ENCODE measurements at places on chromosomes 13 and 19.

DNA sequence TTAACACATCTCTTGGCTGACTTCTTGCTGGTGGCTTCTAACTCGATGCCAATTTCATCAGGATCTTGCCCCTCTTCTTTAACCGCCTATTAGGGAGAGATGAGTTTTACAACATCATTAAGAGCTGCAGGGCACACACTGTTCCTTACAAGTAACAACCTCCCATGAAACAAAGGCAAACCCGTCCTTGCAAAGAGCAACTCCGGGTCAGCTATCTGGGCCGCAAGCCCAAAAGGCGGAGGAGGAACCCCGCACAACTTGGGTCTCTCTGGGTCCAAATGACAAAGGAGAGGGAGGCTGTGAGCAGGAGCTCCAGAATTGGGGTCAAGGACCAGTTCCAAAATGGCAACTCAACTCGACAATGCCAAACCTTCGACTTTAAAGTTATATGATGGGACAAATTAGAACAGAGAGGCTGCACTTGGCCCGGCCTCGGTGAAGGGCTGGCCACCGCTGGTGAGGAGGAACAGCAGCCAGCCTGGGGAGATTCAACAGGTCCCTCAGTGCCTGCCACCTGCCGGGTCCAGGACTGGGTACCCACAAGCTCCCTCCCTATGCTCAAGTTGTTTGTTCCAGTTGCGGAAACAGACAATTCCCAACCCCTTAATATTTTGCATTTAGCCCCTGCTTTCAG lies 1.1 kb downstream of the SAFB2 start:
- DNase-seq, result no peak

DNA sequence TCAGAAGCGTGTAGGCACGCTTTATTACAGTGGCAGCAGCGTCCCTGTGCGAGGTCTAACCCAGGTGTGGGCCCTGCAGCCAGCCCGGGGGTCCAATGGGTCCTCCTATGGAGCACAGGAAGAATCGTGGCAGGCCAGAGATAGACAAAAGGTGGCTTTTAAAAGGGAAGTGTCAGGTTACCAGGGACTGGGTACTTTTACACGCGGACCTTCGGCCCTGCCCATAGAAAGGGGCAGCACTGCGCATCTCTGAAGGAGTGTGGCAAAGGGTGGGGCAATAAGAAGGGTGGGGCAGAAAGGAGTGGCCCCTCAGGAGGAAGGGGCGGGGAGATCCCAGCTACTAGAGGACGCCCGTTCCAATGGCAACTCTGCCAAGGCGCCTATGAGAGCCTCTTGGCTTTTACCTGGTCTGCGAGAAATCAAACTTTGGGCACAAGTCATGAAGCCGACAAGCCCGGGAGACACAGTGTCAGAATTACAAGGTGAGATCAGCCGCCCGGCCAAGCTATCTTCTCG lies 1419.8 kb downstream of the UQCRFS1 start:
- DNase-seq, result peak; percentile 51

GRCh38 chr13:46520166-46520565 lies 32.8 kb upstream of the LRCH1 start:
- DNase-seq, result no peak

GRCh38 chr19:16564842-16565241 lies 7.4 kb downstream of the SLC35E1 start:
- no peak for DNase-seq

GRCh38 chr19:932648-933552 lies 7.1 kb downstream of the ARID3A start:
- DNase-seq, result no peak

DNA sequence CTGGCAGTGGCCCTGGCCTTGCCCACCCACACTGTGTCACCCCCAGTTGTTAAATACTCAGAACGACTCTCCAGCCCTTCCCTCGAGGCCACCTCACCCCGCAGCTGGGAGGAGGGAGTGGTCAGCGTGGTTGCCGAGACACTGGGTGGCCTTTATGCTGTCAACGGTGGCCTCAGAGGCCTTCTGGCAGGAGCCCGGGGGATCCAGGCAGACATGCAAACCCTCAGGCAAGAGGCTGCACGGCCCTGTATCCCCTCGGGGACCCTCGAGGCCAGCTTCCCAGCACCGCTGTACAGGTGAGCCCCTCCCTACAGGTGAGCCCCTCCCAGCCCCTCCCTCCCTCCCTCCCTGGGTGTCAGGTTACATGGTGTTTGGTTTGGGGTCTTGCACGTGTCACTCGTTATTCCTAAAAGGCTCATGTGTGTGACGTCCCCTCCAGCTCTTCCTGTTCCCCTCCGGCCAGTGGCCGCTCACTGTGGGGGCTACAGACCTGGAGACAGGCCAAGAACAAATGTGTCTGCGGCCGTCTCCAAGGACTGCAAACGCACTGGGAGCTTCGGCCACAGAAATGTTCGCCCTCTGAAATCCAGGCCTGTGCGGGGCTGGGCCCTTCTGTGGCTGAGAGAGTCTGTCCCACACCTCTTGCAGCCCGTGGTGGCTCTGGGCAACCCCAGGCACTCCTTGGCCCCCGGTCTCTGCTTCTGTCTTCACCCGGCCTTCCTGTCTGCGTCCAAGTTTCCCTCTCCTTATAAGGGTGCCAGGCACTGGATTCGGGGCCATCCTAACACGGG lies at the start of gene TEKTIP1:
TSS of gene TEKTIP1 (plus strand) at position 210 of the 791 bp plus-strand sequence. CDS start at position 214, 4 bp downstream.
- no peak for DNase-seq

DNA sequence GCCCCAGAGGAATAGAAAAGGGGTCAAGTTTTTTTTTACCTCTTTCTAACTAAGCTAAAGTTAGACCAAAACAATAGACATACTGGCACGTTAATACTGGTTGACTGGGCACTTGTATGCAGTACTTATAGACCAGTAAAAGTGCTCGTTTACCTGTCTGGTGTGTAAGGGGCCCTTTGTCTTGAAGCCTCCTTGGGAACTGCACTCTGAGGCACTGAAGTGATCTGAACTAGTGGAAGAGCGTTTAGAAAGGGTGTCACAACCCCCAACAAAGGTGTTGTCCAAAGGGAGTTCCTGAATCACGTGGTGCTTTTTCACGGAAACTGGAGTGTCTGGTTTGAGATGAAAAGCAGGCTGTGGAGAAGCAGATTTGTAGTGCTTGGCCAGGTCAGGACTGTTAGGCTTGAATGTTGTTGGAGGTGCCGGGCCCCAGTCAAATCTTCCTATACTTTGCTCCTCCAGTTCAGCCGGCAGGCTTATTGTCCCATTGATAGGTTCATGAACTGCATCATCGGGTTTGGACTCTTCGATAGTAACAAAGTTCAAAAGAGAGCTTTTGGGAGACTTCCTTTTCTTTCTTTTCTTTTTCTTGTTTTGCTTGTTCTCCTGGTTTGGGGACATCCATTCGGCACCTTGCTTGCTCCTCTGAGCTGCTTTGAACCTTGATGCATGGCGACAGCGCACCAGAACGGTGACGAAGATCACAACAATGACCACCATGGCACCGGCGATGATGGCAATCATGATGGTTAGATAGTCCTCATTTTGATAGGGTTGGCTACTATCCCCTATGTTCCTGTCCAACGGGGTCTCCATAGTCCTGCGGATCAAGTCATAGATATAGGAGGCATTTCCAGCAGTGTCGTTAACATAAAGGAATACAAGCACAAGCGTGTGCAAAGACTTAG lies 4.6 kb downstream of the PCDH9 start:
- DNase-seq, result no peak

DNA sequence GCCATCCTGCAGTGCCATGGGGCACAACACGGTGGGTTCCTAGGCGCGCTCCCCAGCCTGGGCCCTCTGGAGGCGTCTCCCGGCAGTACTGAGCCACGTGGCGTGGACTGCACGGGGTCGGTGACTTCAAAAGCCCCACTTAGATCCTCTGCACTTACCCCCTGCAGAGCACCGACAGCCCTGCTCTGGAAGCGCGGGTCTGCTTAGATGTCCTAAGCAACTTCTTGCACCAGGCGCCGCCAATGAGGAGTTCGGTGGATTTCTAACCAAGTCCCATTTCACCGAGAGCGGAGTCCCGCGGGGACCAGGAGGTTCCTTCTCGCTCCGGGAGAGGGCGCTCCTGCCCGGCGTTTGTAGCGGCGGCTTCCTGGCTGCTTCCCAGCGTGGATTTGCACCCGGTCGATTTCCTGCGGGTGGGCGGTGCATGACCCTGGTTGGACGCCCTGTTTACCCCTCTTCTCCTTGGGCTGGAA lies 25.2 kb upstream of the ZNF845 start:
- no peak for DNase-seq

DNA sequence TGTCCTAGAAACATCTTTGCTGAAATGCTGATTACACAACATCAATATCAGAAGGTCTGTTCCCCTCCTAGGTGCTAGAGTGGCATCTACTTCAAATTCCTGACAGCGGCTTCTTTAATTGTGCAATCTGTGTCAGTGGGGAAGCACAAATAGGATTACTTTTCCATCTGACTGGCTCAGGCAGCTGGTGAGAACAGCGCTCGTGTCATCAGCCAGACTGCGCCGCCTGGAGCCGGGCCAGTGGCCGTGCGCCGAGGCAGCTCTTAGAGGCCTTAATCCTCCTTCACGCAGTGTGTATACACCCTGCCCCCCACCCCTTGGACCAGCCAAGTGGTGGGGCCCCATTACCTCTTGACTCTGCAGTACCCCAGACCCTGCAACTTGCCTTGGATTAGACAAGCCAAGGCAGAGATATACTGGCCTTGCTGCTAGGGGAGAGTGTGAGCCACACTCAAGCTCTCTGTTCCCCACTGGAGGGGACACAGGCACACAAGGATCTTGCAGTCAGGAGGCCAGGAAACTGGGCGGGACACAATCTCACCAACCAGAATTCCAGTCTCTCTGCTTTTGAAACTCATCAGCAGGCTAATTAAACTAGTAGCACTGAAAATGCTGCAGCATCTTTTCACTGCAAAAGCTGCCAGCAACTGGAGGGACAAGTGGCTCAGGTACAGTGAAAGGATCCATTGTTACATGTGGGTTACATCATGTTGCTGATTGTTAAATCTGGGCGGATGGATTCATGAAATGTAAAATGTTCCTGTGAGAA lies 48.9 kb upstream of the EPHX3 start:
- no peak for DNase-seq

- no peak for DNase-seq
These were observed 52.9 kb upstream of the AKAP11 start for GRCh38 chr13:42219051-42219450.
